Melanocyte of skin (primary cell): ENCODE measurements at places on chromosomes 3 and 15. TPM values are rescaled to one million over a fixed set of nuclear protein-coding genes. Genes with fewer than 3 reads are reported as not detected.

Gene MRPS25
- total RNA-seq: 22.3 and 33.5 TPM in 2 replicates

Gene SLC22A14
- 0.36 TPM in 1 of 2 replicates, not detected in the other for total RNA-seq

Gene DAPK2
- total RNA-seq: 0.69 and 1.8 TPM in 2 replicates

Gene P2RY1
- 2.4 and 5.1 TPM in 2 replicates for total RNA-seq

Gene MCTP2
- 13.8 and 19.3 TPM in 2 replicates for total RNA-seq

Gene FEZF2
- not detected in 2 replicates for total RNA-seq

Gene ZNF80
- total RNA-seq: not detected in 2 replicates

Gene BFSP2
- total RNA-seq: 0.36 and 0.69 TPM in 2 replicates

Gene UNC13C
- total RNA-seq: under 0.01 TPM in 1 of 2 replicates, not detected in the other

Gene FGF7
- total RNA-seq: under 0.01 TPM in 1 of 2 replicates, not detected in the other

Gene INSYN1
- total RNA-seq: 4.0 and 8.9 TPM in 2 replicates
